ENCODE measurements at places on chromosomes 3 and 15.

GRCh38 chr3:94070341-94070911 is 7.6 kb downstream of the NSUN3 start:
- no peak for DNase-seq

GRCh38 chr15:78937132-78937739 is 7.6 kb downstream of the CTSH start:
- DNase-seq: no peak

- no peak for DNase-seq
These were observed 267.5 kb downstream of the SLCO3A1 start for GRCh38 chr15:92121047-92121446.

DNA sequence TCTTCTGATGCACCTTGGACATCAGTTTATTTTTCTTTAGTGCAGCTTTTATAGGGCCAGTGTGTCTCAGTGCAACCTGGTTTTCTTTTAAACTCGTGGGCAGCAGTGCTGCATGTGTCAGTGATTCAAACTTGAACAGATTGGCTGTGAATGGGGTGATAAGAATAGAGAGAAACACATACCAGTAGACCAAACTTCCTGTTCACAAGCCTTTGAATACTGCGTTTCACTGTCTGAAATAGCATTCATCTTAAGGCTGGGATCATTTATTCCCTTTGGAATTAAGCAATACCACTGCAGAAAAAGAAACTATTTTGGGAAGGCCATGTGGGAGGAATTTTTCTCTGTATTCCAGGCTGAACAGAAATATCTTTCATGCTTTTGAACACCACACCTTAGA is 51.7 kb downstream of the PHLDB2 start:
- no peak for DNase-seq

GRCh38 chr15:68986322-68986721 is 28.2 kb upstream of the NOX5 start:
- no peak for DNase-seq

DNA sequence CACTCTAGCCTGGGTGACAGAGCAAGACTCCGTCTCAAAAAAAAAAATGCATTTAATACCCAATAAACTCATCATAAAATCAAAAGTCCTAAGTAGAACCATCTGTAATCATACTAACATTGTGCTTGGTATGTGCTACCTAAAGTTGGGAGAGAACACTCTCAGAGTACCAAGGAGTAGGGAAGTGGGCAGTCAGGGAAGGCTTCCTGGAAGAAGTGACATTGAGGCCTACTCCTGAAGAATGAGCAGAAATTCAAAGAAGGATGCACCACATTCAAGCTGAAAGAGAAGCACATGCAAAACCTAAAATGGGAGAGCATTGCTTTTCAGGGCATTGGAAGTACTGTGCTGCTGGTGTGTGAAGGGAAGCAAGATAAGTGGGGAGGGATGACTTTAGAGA is 54.1 kb downstream of the TLE3 start:
- DNase-seq: no peak

DNA sequence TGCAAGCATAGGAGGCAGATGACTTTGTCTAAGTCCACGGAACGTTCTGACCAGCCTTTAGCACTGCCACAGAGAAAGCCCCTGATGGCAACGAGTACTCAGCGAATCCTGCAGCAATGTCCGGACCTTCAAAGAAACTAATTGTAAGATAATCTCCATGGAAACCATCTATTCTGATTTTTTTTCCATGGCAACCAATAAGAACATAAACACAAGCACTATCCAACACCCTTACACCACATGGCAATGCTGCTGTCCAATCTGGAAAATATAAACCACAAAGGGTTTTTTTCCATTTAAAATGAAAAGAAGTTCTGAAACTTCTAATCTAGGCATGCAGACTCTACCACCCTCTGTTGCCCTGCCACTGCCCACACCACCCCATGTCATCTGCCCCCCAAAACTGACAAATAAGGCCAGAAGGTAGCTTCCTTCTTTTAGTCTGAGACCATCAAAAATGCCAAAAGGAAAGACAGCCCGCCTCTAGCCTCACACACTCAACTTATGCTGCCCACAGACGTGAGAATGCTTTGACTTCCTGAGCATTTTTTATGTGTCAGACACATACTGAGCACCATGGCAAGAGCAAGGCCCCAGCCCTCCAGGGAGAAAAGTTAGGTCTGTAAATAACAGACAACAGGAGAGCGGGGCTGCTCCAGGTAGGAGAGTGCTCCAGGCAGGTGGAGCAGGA is 44.5 kb downstream of the POC1A start:
- no peak for DNase-seq

- no peak for DNase-seq
These were observed 6.2 kb downstream of the IREB2 start for GRCh38 chr15:78444255-78444654.

DNA sequence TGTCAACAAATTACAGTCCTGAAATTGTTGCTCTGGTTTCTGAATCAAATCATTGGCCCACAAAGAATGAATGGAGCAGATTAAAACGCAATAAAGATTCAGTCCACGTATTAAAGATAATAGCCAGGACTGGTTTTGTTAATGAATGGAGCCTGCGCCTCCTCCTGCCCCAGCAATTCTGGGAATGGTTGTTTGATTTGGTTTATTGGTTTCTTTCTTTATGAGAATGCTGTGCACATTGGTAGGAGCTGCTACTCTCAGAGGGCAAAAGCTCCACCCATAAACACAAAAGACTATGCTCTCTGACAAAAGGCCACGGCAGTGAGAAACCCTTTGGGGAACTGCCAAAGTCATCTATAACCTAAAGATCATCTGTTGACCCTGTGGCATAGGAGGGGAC is 261.1 kb downstream of the ABHD5 start:
- no peak for DNase-seq

GRCh38 chr3:4959180-4959579 is 20.1 kb upstream of the BHLHE40 start:
- DNase-seq: no peak

GRCh38 chr3:120775411-120775810 is 32.9 kb downstream of the GTF2E1 start:
- no peak for DNase-seq

GRCh38 chr3:127816783-127817405 is 5.4 kb downstream of the MGLL start:
- DNase-seq: no peak

- no peak for DNase-seq
These were observed 39.7 kb downstream of the ABTB1 start for GRCh38 chr3:127712461-127712860.

GRCh38 chr15:68640791-68641331 is 62.1 kb downstream of the CORO2B start:
- no peak for DNase-seq

- DNase-seq: no peak
These were observed 47.2 kb upstream of the CNTN3 start for GRCh38 chr3:74661672-74662071.

DNA sequence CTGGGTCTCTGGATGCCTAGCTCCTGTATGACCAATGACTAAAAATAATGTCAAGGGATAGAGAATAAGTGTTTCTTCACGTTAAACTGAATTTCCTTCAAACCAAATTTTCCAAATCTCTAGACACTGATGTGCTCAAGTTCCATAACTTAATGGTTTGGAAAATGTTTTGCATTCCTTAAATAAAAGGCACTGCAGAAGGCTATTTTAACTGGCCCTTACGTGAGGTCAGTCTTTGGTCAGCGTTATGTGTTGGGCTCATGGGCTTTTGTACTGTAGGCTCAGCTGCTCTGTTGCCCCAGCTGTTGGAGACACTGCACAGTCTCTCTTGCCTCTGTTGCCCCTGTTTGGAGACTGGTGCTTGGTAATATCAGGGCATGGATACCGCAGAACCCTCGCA is 188.5 kb downstream of the TPRG1 start:
- DNase-seq: no peak

DNA sequence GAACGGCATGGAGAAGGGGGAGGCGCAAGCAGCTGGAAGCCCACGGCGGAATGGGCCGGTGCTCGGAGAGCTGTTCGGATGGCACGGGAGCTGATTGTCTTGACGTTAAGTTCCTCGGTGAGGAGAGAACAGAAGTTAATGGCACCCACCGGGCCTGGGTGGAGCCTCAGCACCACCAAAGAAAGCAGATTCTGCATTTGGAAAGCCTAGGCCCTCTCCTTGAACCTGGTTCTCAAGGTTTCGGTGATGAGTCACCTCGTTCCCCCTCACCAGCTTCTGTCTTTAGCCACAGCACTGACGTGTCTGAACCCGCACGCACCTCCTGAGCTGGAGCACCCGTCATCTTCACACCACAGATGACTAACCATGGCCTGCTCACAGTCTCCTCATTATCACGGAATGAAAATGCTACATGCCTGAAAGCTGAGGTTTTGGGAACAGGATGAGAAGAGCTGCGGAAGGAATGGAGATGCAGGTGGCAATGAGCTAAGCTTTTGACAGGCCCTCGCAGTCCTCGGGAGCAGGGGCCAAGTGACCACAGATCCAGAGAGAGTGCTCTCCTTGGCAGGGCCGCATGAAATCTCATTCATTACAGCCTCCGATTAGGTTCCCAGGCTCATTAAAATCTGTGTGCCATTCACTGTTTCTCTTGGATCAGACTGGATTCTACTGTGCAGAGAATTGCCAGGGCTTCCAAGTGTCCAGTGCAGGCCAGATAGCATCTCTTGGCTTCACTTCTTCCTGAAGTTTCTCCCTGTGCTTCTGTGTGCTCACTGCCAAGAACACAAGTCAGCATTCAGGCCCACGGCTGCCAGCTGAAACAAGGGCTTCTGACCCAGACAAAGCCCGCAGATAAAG is 96.3 kb upstream of the DLG1 start:
- DNase-seq: no peak

DNA sequence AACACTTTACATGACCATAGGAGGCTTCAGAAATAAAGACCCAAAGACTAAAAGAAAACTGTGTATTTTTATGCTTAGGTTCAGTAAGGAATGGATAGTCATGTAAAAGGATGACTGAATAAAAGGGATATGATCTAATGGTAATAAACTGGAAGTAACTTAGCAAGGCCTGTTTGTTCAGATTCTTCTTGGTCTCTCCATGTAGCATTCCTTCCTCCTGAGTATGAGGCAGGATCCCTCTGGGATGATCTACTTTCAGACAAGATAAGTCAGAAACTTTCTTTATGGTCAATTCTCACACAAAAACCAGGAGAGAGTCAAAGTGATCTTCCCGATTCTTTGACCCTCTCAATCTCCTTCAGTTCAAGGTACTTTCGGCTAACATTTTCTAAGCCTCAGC is 340.8 kb upstream of the DCBLD2 start:
- no peak for DNase-seq

- no peak for DNase-seq
These were observed 68.5 kb downstream of the CPN2 start for GRCh38 chr3:194282436-194283122.

GRCh38 chr3:160780245-160780644 is 24.2 kb downstream of the PPM1L start:
- DNase-seq: no peak

DNA sequence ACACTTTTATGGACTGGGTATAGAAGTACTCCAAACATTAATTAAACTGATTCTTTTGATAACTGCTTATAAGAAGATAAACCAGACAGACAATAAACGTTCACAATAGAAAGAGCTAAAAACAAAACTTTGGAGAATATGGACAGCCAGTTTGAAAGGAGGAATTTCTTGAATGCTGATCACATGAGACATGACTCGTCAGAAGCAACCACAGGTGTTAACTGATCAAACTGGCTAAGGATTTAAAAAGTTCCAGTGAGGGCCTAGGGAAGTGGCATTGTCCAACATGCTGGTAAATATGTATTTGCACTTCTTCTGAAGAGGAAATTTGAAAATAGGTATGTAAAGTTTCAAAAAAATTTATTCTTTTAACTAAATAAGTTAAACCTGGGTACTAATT is 29.4 kb upstream of the AP3B2 start:
- no peak for DNase-seq

- DNase-seq: no peak
These were observed 28.9 kb downstream of the PLA2G4D start for GRCh38 chr15:42065468-42065867.

DNA sequence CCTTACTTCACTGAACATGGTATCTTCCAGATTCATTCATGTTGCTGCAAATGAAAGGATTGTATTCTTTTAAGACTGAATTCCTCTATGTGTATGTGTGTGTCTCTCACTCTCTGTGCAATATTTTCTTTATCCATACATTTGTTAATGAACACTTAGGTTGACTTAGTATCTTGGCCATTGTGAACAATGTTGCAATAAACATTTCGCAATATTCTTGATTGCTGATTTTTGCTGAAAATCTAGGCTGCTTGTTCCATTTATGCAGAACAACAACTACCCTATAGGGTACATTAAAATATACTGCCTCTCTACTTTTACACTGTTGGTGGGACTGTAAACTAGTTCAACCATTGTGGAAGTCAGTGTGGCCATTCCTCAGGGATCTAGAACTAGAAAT is 732.4 kb downstream of the CADM2 start:
- no peak for DNase-seq

- no peak for DNase-seq
These were observed 11.0 kb downstream of the UBE3A start for GRCh38 chr15:25427861-25428260.

DNA sequence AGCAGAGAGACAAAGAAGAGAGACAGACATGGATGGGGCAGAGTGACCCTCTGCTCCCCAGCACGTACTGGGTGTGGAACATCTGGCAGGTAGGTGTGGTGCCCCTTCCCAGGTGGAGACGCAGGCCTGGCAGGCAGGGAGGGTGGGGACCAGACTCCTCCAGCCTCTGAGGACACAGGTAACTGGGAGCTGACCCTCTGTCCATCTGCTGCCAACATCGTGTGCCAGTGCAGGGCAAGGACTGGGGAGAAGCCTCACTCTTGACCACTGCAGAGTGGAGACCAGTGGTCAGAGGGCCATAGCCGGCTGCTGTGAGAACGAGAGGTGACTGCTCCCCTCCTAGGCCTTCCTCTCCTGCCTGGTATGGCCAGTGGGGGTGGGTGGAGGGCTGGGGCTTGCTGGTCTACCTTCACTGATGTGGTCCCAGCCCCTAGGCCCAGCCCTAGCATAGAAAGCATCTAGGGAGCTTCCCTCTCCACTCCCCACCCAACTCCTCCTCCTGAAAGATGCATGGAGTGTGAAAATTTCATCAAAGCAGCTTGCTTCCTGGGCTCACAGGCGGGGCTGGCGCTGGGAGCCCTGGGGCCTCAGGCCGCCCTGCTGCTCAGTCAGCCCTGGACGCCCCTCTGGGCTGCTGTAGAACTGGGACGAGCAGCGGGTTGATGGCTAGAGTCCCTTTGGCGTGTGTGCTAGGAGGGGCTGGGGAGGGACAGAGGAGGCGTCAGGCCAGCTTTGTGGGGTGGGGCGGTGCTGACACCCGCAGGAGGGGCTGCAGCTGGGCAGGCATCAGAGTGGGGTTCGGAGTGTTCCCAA is 90.3 kb downstream of the PLXNA1 start:
- DNase-seq: no peak

DNA sequence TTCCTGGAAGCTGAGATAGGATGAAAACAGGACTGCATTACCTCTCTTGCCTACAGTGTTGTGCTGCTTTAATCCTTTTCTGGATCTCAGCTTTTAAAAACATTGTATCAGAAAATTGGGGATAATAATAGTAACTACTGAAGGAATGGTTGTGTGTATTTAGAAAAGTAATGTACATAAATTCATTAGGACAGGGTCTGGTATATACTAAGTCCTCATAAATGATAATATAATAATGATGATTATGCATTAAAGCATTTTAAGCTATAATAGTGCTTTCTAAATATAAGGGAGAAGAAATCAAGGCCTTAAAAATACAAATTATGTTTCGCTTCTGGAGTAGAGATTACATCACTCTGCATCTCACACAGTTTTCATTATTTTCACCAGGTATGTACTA is 530.1 kb downstream of the ZNF385D start:
- DNase-seq: no peak

Measured in NAMALWA (cell line).